ENCODE measurements at places on chromosomes 12 and 14. TPM values are rescaled to one million over a fixed set of nuclear protein-coding genes. Genes with fewer than 3 reads are reported as not detected.

DNA sequence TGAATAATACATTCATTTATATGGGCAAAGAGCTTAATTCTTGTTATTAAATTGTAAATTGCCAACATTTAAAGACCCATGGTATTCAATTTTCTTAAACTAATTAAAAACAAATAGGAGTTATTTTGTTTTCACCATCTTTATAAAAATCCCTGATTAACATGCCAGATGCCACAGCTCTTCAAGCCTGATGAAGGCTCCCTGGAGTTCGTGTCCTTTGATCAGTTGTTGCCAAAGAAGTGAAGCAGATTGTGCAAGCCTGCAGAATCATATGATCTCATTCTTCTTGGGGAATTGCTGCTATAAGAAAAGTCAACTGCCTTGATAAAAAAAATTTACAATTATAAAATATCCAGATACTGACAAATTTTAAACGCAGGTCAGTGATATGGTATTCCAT, 288.3 kb upstream of the PPFIA2 start:
- no peaks in the 10 kb centered on the region for H3K36me3 ChIP-seq
- H3K27me3 ChIP-seq, result no peaks in the 10 kb centered on the region
- H3K27ac ChIP-seq, result no peak overlapping the region

DNA sequence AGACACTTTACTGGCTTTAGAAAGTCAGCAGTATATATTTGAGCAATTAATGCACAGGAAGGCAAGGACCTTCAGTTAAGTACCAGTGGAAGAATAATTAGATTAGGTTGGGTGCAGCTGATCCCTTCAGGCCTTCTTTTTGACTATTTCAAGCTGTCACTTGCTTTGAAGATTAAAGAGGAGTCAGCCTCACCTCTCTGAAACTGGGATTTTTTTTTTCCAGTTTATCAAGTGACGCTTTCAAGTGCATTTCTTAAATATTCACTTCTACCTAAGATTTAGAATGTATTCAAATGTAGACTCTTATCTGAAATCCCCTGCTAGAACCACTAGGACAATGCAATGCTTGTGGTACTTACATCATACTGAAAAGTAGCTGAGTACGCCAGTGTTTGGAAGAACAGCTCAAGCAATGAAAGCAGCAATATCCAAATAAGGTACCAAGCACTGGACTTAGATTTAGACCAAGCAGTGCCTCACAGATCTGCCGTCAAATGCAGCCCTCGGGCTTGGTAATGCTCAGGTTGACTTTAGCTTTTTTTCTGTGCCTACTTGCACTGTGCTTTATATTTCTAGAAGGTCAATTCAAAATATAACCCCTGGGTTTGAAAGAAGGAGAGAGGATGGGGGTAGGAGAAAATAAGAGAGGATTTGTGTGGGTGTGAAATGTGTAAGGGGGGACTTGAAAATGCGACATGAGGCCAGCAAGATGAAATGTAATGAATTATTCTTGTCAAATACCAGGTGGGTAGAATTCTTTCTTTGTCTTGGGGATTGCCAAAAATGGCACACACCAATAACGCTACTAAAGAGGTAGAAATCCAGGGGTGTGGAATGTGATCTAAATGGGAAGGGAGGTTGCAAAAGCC, 3.7 kb upstream of the FERMT2 start:
- peaks cover 5% of the 10 kb centered on the region for H3K27me3 ChIP-seq
- peaks cover 11% of the 10 kb centered on the region for H3K4me1 ChIP-seq
- no peak overlapping the region for H3K4me3 ChIP-seq
- H3K36me3 ChIP-seq, result no peaks in the 10 kb centered on the region
- H3K27ac ChIP-seq, result no peak overlapping the region

The PLA2G1B gene
- 42.2 TPM for total RNA-seq

- DNase-seq, result no peak
- H3K4me3 ChIP-seq, result no peak overlapping the region
- peaks cover 4% of the 10 kb centered on the region for H3K36me3 ChIP-seq
Measured at GRCh38 chr14:89167705-89168104, 249.3 kb downstream of the FOXN3 start.

The MAP3K9 gene
- total RNA-seq, result 9.4 TPM

The SMCO3 gene
- total RNA-seq, result 0.68 TPM

The TOMM20L gene
- total RNA-seq, result not detected

The ELK3 gene
- 29.1 TPM for total RNA-seq

- DNase-seq, result no peak
- H3K27ac ChIP-seq, result no peak overlapping the region
- no peak overlapping the region for H3K4me3 ChIP-seq
- H3K4me1 ChIP-seq, result no peaks in the 10 kb centered on the region
Measured at GRCh38 chr12:28827861-28828260, 321.2 kb upstream of the FAR2 start.

The TAS2R42 gene
- total RNA-seq, result not detected

The LRFN5 gene
- 1.3 TPM for total RNA-seq

DNA sequence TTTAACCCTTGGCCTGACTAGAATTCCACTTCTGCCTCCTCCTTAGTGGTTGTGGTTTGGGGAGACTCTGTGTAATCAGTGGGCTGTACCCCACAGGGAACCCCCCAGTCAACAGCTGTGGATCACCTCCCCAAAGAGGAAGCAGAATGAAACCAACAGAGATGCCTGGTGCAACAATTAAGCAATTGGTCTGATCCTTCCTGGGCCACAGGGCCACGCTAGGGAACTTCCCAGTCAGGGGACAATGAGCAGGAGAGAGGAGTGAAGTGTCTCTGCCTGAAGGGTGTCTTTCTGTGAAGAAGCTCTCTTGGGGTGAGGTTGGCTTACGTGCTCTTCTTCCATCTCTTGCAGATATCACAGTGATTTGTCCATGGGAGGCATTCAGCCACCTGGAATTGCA, 8.2 kb downstream of the PDE6H start:
- peak; percentile 59 for DNase-seq
- H3K27ac ChIP-seq, result no peak overlapping the region
- H3K4me3 ChIP-seq, result no peak overlapping the region
- H3K27me3 ChIP-seq, result no peaks in the 10 kb centered on the region

DNA sequence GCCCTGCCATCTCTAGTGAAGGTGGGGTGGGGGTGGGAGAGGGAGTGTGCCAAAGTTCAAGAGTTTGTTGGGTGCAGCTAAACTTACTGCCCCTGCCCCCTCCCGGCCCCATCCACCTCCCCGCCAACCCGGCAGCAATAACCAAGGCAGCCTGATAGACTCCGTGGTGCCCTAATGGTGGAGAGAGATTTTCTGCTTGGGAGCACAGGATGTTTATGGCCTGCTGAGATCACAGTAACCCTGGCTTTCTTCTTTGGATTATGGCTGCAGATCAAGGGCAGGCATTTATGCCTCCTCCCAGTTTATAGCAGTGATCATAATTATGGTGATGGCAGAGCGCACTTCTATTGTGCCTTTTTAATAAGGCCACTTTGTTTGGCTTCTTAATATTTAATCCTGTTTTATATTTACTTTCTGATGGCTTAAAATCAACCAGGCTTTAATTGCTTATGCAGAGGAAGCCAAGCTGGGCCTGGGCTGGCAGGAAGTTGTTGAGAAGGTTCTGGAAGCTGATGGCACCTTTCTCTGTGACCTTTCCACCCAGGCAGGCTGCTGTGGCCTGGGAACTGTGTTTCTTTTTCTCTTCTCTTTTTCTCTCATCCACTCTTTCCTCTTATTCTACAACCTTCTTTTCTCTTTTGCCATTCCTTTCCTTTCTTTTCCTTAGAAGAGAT, 256.8 kb upstream of the FKBP4 start:
- H3K4me3 ChIP-seq, result no peak overlapping the region
- H3K4me1 ChIP-seq, result no peaks in the 10 kb centered on the region
- H3K36me3 ChIP-seq, result no peaks in the 10 kb centered on the region
- H3K27ac ChIP-seq, result no peak overlapping the region

GRCh38 chr12:25761356-25761755, 197.1 kb upstream of the RASSF8 start:
- DNase-seq, result no peak
- no peak overlapping the region for H3K27ac ChIP-seq
- no peak overlapping the region for H3K4me3 ChIP-seq

DNA sequence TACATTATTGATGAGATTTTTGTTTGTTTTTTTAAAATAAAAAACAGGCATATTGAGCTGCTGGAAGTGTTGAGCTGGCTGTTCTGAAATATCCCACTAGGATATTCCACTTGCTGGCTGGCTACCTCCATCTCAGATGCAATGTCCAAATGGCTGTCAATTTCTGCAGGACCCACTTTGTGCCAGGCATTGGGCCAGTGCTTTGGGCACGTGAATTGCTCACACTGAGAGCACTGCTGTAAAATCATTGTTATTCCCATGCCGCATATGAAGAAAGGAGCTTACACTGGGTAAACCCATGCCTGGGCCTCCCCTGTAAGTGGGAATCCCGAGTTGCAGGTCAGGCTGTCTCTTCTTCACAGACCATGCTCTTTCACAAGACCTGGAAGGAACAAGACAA, 56.7 kb downstream of the RGS6 start:
- DNase-seq, result no peak
- no peak overlapping the region for H3K27ac ChIP-seq
- no peaks in the 10 kb centered on the region for H3K27me3 ChIP-seq
- no peak overlapping the region for H3K4me3 ChIP-seq
- peaks cover 6% of the 10 kb centered on the region for H3K4me1 ChIP-seq
- H3K36me3 ChIP-seq, result no peaks in the 10 kb centered on the region

DNA sequence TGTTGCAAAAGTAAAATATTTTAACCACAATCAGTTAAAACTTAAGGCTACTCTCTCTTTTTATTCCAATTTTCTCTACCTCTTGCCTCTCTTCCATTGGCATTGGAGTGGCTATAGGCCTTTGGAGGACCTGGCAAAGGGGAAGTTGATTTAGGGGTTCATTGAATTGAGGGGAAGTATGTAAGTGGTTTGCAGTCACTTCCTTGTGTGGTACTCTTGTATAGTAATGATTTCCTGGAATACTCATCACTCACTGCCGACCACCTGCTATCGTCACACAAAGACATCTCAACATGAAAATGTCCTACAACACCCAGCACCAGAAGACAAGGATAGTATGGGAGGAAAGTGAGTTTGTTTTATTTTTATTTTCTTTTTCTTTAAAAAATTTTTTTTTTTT, 45.7 kb upstream of the CPM start:
- H3K4me1 ChIP-seq, result peaks cover 28% of the 10 kb centered on the region
- no peaks in the 10 kb centered on the region for H3K36me3 ChIP-seq
- no peak overlapping the region for H3K4me3 ChIP-seq
- no peak for DNase-seq
- no peaks in the 10 kb centered on the region for H3K27me3 ChIP-seq

The PPP4R3A gene
- 85.4 TPM for total RNA-seq

DNA sequence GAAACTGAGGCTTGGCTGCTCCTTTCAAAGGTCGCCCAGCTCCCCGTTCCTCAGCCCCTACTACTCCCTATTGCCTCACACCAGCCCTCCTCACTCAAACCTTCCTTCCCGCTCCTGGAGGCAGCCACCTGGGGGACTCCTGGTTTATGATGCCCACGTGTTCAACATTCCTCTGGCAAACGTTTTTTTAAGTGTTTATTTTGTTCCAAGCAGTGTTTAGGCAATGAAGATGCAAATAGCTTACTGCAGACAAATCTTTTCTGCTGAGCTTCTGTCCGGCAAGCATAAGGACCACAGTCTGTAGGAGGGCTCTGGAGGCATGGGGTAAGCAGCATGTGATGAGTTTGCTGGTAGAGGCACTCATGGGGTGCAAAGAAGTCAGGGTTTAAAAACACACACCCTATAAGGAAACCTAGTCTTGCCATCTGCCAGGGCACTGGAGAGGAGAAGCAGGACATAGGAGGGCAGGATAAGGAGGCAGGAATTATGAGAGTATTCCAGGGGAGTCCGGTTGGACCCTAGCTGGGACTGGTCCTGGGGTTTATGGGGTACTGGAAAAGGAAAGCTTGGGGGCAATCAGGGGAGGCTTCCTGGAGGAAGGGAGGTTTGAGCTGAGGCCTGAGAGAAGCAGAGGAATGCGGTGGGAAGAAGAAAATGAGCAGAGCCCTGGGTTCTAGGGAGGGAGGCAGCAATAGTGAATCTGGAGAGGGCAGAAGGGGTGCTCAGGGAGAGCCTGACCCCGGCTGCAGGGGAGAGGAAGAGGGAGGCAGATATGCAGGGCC, 123.3 kb downstream of the NCOR2 start:
- H3K27me3 ChIP-seq, result no peaks in the 10 kb centered on the region
- H3K4me3 ChIP-seq, result no peak overlapping the region
- DNase-seq, result peak; percentile 14
- H3K36me3 ChIP-seq, result peaks cover 86% of the 10 kb centered on the region
- peaks cover 28% of the 10 kb centered on the region for H3K4me1 ChIP-seq

GRCh38 chr14:29463727-29464395, 463.8 kb downstream of the PRKD1 start:
- no peaks in the 10 kb centered on the region for H3K36me3 ChIP-seq
- H3K27me3 ChIP-seq, result no peaks in the 10 kb centered on the region
- no peaks in the 10 kb centered on the region for H3K4me1 ChIP-seq
- H3K27ac ChIP-seq, result no peak overlapping the region
- H3K4me3 ChIP-seq, result no peak overlapping the region

DNA sequence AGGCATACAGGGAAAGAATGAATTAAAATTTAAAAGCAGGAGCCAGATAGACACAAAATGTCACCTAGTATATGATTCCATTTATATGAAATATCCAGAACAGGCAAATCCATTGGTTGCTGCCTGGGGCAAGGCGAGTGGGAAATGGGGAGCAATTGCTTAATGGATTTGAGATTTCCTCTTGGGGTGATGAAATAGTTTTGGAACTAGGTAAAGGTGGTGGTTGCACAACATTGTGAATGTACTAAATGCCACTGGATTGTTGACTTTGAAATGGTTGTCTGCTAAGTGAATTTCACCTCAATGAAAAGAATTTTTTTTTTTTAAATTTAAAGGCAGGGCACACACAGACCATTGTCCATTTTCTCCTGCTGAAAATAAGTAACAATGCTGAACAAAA, 61.9 kb downstream of the ABCC9 start:
- no peak overlapping the region for H3K27ac ChIP-seq
- no peaks in the 10 kb centered on the region for H3K27me3 ChIP-seq
- no peaks in the 10 kb centered on the region for H3K36me3 ChIP-seq
- H3K4me1 ChIP-seq, result peaks cover 5% of the 10 kb centered on the region
- no peak overlapping the region for H3K4me3 ChIP-seq
- no peak for DNase-seq

DNA sequence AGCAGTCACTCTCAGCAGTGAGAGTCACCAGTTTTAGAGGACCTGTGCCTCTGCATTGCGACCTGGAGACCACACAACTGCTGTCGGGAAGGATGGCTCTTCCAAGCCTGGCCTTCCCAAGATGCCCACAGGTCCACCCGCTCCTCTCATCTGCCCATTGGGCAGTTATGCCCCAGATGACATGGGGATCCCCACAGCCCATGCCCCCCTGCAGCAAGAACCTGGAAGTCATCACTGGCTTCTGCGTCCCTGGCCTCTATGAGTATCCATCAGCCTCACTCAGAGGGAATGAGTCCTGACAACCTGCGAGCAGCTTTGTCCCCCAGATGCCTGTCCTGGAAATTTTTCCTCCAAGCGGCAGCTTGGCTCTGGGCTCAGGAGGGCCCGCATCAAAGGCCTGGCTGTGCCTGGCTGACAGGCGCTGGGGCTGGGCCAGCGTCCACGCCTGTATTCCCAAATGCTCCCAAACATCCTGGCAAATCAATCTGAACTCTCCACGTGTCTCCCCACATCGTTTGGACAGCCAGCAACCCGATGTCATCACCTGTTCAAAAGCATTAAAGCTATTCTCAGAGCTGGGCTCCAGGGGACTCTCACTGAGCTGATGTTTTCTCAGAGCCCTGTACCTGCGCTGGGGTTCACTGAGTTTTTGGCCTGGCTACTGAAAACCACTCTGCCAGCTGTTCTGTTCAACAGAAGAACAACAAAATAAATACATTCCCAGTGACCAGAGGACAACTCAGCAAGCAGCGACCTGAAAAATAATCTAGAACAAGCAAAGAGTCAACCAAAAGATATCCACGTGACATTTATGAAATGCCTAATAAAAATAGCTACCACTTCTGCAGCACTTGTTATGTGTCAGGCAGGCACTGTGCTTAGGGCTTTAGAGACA, 57.8 kb downstream of the CLMN start:
- peaks cover 16% of the 10 kb centered on the region for H3K4me1 ChIP-seq
- H3K36me3 ChIP-seq, result no peaks in the 10 kb centered on the region
- no peaks in the 10 kb centered on the region for H3K27me3 ChIP-seq
- no peak for DNase-seq

Data from lower lobe of right lung (tissue), 2 donors.